ENCODE measurements at places on chromosomes 5 and 9.

GRCh38 chr5:34930462-34930844, 1.1 kb downstream of the DNAJC21 start:
- DNase-seq = no peak

- DNase-seq = no peak
These were observed 54.1 kb downstream of the ZNF608 start for GRCh38 chr5:124692324-124692723.

- DNase-seq = no peak
These were observed 923 bp downstream of the SPATA6L start for GRCh38 chr9:4665357-4665756.

GRCh38 chr5:132419502-132420468, 50.3 kb downstream of the SLC22A5 start:
- no peak for DNase-seq

DNA sequence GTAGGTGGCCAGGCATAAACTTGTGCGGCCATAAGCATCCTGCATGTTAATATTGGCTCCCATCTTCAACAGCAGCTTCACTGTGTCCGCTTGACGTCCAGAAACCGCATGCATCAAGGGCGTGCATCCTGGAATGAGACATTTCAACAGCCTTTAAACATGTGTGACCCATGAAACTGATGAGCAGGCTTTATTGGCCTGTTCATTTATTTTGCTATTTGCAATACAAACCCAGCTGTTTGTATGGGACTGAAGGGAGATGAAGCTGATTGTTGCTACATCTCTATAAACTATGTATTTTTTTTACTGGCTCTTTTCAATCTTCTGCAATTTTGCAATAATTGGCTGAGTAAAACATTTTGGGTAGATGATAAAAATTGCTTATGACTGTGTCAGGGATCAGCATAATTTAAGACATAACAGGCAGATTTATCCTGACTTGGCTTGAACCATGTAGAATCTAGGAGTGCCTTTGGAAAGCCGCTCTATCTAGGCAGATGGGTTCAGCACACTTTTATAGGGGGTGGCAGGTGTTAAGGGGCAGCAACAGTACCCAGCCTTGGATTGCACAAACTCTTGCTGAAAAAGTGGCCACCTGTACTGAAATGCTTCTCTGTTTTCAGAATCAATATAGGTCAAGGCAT, 56.9 kb downstream of the ANKRD55 start:
- DNase-seq = no peak

DNA sequence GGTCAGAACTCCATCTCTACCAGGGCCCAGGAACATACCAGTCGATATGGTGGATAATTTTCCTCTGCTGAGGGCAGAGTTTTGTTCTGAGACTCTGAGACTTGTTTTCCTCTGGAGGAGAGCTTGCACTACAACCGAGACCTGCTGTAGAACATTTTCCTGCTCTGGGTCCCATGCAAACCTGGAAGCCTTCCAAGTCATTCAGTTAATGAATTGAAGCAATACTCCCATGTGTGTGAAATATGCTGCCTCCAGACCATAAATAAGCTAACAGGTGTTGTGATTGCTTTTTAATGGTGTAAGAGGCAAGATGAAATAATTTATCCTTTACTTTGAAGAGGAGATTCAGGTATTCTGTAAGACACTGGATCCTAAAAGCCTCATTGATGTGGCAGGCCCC, 372.8 kb downstream of the TMEM167A start:
- DNase-seq = no peak

- DNase-seq = no peak
These were observed 76.5 kb upstream of the IL7R start for GRCh38 chr5:35780236-35780635.

- no peak for DNase-seq
These were observed 10.7 kb upstream of the OR5C1 start for GRCh38 chr9:122777935-122778627.

DNA sequence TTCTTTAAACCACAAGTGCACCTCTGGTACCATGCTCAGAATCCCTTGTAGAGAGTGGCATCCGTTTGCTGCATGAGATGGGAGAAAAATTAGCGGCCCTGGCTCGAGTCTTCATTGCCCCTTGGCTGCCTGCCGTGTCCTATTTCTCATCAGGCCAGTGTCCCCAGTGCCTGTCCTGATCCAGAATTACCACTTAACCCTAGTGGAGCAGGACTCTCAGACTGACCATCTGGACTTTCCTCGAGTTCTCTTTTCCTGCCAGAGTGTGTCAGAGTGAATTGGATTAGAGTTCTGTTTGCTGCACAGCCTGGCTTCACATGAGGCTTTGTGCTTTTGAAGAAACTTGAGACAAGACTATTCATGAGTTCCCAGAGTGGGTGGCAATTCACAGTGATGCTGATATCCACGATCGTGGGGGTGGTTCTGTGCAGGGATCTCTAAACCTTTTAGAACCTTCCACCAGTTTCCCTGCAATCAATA, 92.6 kb downstream of the C9orf152 start:
- DNase-seq = no peak

- no peak for DNase-seq
These were observed 148.7 kb downstream of the OXCT1 start for GRCh38 chr5:41721516-41721915.

GRCh38 chr5:127757576-127757975, 54.4 kb downstream of the CCDC192 start:
- no peak for DNase-seq

DNA sequence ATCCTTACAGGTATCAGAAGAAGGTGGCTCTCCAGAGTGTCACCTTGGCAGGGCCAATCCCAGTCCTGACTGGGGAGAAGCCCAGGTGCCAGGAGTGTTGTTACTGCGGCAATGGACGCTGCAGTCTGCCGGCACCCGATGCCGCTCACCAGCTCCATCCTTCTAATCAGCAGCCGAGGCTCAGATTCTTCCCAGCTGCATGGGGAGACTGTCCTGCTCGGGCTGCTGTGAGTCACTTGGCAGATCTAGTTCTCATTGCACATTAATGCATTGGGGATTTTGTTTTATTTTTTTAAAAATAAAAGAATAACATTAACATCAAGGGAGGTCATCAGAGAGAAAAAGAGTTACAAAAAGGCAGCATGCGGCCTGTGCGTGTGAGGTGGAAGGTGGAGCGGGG, 115.8 kb downstream of the MTX3 start:
- no peak for DNase-seq

GRCh38 chr9:126599047-126599650, 14.6 kb upstream of the LMX1B start:
- no peak for DNase-seq

GRCh38 chr5:124365361-124365801, 381.1 kb downstream of the ZNF608 start:
- DNase-seq = no peak

GRCh38 chr9:32551276-32552051, 663 bp upstream of the SMIM27 start:
- DNase-seq = peak; percentile 32

DNA sequence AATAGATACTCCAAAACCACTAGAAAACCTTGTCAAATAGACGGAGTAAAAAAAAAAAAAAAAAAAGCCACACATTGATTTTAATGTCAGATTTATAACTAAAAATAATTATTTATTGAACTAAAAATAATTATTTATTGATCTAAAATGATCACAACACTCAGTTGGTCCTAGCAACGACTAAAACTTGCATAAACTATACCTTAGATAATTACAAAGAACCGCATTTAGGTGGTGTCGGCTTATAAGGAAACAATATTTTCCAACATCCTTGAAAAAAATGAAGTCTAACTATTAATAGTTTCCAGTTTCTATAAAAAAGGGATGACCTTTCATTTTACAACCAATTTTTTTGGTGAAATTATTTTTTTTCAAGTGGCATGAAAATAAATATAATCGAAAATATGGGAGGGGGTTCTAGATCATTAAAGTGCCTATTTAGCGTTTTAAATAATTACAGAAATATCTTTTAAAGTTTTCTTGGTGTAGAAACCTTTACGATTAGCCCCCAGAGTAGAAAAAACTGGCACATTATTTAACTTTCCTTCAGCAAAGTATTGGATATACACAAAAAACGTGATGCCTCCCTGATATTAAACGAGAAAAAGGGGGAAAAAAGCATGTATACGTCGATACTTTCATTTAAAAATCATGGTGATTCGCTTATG, 3.7 kb downstream of the ARRDC3 start:
- no peak for DNase-seq

DNA sequence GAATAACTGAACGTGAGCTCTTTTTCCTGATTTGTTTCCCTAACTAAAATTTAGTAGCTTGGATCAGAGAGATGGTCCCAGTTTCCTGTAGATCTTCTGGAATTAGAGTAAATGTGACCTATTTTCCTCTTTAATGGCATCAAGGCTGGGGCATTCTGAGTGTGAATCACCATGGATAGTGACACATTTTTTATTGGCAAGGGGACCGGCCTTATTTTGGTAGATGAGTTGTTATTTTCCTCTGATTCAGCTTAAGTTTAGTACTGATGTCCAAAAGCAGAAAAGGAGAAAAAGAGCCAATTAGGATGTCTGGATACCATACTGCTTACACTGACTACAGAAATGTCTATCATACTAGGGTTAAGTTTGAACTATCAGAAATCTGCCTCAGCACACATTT, 68.1 kb downstream of the RNF38 start:
- DNase-seq = no peak

- no peak for DNase-seq
These were observed 43.4 kb downstream of the COL15A1 start for GRCh38 chr9:98986866-98987651.

DNA sequence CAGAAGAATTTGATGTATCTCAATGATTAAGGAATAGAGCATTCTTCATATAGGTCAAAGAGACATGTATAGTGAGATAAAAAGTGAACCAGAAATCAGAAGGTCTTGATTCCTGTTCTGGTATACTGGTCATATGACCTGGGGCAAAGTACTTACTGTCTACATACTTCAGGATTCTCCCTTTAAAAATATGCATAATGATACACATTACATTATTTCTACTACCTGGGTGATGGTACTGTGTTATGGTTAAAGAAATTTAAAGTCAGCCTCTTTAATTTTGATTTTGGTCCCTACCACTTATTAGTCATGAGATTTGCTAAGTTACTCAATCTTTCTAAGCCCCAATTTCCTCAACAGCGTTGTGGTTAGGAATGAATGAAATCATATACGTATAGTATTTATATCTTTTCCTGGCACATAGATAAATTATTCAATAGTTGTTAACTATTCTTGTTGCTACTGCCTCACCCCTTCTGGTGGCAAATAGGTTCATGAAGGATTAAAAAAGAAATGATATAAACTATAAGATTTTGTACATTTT, 984.1 kb downstream of the TLE4 start:
- no peak for DNase-seq

DNA sequence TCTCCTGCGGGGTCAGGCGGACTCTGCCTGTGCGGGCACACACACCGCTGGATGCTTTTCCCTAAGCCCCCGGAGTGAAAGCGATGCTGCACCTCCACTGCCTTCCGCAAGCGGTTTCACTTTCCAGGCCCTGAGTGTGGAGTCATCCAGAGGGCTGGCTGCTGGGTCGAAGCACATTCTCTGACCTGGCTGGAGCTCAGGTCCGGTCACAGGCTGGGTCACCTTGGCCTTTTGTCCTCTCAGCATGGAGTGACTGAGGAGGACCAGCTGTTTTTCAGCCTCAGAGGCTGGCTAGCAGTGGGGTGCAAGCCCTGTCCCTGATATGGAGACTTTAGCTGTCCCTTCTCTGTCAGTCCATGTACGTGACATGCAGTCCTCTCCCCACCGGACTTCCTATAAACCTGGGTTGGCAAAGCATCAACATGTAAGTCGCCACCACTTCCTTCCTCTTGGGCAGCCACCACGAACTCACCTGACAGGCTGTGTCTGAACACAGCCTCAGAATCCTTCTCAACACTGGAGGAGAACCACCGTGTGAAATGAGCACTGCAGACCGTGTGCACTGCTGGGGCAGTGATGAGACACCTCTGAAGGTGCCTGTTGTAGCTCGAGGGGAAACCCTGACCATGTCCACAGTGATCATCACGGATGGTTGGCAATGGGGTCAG, 51.3 kb downstream of the GADD45G start:
- no peak for DNase-seq

DNA sequence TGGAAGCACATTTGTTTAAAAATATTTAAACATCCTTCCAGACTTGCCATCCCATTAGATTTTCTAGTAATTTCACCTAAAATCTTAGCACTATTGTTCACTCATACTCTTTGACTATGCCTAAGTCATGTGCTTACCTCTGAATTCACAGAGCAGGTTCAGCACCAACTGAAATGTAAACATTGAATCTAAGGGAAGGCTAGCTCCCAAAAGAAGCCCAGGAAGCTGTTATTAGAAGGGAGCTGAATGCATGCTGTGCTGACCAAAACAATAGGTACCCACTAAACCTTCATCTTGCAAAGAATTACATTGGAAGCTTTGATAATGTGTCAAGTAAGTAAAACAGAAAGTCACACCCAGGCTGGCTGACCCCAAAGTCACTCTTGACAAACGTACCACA, 571.3 kb downstream of the GABRG2 start:
- DNase-seq = no peak

GRCh38 chr5:160363660-160364395, 6.6 kb downstream of the C1QTNF2 start:
- DNase-seq = no peak

DNA sequence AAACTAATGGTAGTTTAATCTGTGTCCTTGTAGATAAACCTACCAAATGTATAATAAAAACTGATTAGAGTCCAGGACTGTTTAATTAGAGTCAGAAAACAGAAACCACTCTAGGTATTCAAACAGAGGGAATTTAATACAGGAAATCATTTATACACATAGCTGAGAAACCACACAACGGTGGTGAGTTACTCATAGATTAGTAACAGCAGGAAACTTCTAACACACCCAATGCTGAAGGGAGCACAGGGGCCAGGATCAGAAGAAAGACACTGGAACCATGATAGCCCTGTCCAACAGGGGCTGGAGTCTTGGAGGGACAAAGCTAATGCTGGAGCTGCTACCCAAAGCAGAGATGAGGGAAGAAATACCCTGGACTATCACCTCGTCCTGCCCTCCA, 321.0 kb downstream of the ACTL7B start:
- no peak for DNase-seq

- DNase-seq = no peak
These were observed 1.6 kb downstream of the PLK2 start for GRCh38 chr5:58458141-58458742.

GRCh38 chr5:537621-538071, 13.4 kb upstream of the SLC9A3 start:
- no peak for DNase-seq

DNA sequence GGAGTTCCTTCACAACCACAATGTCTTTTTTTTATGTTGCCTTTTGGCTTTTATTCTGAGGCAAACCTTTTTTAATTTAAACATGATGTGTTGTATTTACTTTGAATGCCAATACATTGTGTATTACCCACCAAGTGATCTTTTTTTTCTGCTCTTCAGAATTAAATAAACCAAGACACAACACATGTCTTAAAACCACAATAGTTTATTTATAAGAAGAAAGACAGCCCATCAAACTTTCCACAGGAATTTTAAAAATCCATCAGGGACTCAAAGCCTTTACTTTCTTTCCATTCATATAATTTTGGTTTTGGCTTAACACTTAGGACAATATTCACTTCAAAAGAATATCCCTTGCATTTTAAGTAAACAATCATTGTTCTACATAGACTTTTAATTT, 321.8 kb upstream of the MEF2C start:
- no peak for DNase-seq

Data from stimulated activated CD4-positive, alpha-beta T cell treated with anti-CD3 and anti-CD28 coated beads, Interleukin-1b, Interleukin-23, amount 100 ng/mL, for 1 hour (primary cell).